Osteocyte (in vitro differentiated cells): ENCODE measurements at places on chromosomes 5 and 9. TPM values are rescaled to one million over a fixed set of nuclear protein-coding genes. Genes with fewer than 3 reads are reported as not detected.

DNA sequence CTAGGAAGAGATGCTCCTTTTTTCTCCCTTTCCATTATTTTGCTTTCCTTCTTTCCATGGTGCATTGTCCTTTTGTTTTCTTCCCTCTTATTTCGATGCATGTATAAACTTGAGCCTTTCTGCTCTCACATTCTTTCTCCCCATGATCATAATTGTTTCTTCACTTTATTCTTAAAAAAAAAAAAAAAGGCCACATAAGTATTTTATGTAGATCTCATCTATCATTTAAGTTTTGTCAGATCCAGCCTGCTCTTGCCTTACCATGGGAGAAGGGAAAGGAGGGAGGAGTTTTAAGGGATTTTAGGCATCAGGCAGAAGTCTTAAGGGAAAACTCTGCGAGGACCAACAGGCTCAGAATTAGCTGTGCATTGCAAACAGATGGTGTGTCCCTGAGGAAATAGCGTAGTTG is 11.1 kb downstream of the TGFBR1 start:
- DNase-seq, result no peak

The CXCL14 gene
- total RNA-seq, result 0.16 TPM in 1 of 2 replicates, not detected in the other

DNA sequence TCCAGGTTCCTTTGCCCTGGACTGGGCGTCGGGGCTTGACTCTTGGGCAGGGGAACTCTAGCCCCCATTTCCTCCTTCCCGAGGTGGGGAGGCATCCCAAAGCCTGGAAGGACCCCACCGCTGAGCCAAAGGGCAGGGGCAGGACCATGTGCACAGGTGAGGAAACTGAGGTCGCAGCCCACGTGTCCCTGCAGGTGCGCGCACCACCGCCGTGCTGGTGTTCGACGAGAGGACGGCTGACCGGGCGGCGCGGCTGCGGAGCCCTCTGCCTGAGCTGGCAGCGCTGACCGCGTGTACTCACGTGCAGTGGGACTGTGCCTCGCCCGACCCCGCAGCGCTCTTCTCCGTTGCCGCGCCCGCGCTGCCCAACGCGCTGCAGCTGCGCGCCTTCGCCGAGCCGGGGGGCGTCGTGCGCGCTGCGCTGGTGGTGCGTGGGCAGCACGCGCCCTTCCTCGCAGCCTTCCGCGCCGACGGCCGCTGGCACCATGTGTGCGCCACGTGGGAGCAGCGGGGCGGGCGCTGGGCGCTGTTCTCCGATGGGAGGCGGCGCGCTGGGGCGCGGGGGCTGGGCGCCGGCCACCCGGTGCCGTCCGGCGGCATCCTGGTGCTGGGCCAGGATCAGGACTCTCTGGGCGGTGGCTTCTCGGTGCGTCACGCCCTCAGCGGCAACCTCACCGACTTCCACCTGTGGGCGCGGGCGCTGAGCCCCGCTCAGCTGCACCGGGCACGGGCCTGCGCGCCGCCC is 2.8 kb downstream of the ADGRD2 start:
- DNase-seq, result no peak

The GABRA6 gene
- not detected in 2 replicates for total RNA-seq

The CDH10 gene
- not detected in 2 replicates for total RNA-seq

- DNase-seq, result no peak
Observed at GRCh38 chr5:102796498-102796897, 41.4 kb downstream of the PAM start.

The PDE6A gene
- not detected in 2 replicates for total RNA-seq

The C7 gene
- not detected in 2 replicates for total RNA-seq

The BICD2 gene
- 34.8 and 35.4 TPM in 2 replicates for total RNA-seq

The INSL6 gene
- total RNA-seq, result not detected in 2 replicates

- DNase-seq, result no peak
Observed at GRCh38 chr9:33153666-33154065, 13.5 kb downstream of the B4GALT1 start.

The TMOD1 gene
- total RNA-seq, result not detected in 2 replicates

GRCh38 chr5:113487781-113488644 is at the start of gene MCC:
MCC (minus strand) TSS chr5:113488453.
- DNase-seq, result peak; percentile 96

GRCh38 chr5:78419396-78419795 is 59.0 kb downstream of the SCAMP1 start:
- DNase-seq, result no peak

The BTNL8 gene
- total RNA-seq, result not detected in 2 replicates

- DNase-seq, result no peak
Observed at GRCh38 chr5:60487476-60487875, 212.5 kb downstream of the DEPDC1B start.

The DNAJA1 gene
- total RNA-seq, result 132 and 139 TPM in 2 replicates

DNA sequence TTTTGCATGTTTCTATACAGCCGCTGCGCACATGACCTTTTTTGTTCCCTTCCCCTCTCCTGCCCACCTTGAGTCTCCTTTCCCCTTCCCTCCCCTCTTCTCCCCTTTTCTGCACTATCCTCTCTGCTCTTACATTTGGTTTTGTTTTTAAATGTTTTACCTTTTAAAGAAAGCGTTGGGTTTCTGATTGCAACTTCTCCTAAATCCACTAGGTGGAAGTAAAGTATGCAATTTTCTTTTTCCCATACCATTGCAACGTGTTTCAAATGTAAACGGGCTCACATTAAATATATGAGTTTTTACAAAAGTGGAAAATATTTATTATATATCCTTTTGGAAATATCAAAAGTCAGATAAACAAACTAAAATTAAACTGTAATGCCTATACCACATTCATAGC is 500.9 kb downstream of the DIRAS2 start:
- DNase-seq, result no peak

The GPSM1 gene
- 32.5 and 37.1 TPM in 2 replicates for total RNA-seq

The RLN1 gene
- not detected in 2 replicates for total RNA-seq

- no peak for DNase-seq
Observed at GRCh38 chr5:115458003-115458409, 86.6 kb downstream of the FEM1C start.

DNA sequence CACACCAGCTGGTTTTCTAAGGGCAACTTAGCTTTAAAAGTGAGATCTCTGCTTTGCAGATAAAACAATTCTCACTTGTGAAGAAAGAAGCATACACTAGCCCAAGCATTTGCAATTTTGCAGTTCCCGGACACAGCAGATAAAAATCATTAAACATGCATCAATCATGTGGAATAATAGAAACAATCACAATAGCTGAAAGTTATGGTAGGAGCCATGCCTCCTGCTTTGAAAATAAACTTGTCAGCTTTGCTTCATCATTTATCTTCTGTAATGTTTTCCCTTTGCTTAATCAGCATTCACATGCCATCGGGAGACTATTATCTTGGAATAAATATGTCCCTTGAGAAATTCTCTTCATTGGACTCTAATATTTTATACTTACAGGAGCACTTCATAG is 60.3 kb upstream of the DAB2 start:
- DNase-seq, result no peak

GRCh38 chr9:78468231-78468630 is 171.3 kb downstream of the PSAT1 start:
- DNase-seq, result no peak

The OR1J2 gene
- total RNA-seq, result not detected in 2 replicates

The RELL2 gene
- 5.4 and 6.1 TPM in 2 replicates for total RNA-seq

- no peak for DNase-seq
Observed at GRCh38 chr5:52831786-52832511, 44.2 kb downstream of the ITGA1 start.

DNA sequence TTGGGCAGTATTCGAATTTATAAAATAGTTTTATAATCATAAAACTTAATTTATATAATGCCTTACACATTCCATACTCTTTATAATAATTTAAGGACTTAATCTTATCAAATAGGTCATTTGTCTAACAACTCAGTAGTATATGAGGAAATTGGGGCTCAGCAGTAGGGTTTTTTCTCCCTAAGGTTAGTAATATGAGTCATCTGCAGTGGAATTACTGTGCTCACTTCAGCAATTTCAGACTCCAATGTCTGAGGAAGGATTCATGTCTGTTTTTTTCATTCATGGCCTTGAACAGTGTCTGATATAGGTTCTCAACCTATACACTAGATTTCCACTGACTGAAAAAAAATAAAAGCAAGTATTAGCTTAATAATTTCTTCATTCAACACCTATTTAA is 7.4 kb downstream of the DMRTA1 start:
- no peak for DNase-seq

The NUTM2G gene
- 0.13 TPM in 1 of 2 replicates, not detected in the other for total RNA-seq

GRCh38 chr5:160442824-160443431 is 21.3 kb downstream of the PTTG1 start:
- DNase-seq, result no peak

GRCh38 chr5:38979535-38979934 is 94.7 kb downstream of the RICTOR start:
- no peak for DNase-seq

The PCDHB11 gene
- total RNA-seq, result 1.9 and 2.4 TPM in 2 replicates

DNA sequence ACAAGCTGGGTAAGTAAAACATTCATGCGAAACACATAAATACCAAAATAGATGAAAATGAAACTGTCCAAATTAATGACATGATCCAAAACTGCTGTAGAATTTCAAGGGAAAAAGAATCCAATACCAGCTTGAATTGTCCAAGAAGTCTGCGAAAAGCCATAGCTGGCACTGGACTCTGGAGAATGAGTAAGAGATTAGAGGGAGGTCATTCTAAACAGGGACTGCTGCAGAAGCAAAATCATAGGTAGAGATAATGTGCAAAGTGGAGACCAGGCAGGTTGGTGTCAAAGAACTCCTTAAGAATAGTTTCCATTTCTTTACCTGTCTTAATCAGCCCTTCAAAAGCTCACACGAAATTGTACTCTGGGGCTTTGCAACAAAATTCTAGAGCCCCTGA is 162.5 kb downstream of the NFIB start:
- DNase-seq, result no peak

The LECT2 gene
- total RNA-seq, result not detected in 2 replicates

The CMYA5 gene
- 0.16 and 0.39 TPM in 2 replicates for total RNA-seq

DNA sequence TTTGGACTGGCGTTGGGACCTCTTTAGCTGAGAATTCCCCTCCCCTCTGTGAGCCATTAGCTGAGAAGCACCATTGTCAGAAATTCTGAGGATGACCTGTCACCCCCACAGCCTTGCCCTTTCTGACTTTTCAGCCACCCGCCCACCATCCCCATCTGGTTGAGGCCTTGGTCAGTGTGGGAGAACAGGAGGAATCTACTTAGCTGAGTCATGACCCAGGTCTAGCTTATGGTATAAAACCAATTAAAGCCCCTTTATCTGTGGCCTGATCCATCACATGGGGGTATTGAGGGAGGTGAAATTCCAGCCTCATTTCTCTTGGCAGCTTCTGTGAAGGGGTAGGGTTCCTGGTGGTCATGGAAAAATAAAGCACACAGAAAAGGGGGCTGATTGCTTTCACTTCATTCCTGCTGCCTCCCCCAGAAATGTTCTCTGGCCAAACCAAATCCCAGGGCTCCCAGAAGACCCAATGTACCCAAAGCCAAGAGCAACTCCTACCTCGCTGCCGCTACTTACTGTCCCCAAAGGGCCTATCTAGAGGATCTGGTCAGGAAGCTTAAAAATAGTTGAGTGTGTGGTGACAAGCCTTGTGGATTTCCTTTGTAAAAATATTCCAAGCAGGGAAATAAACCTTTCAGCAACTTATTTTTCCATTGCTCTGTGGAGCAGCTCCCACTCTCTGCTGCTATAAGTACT is 174.8 kb upstream of the TNC start:
- no peak for DNase-seq

DNA sequence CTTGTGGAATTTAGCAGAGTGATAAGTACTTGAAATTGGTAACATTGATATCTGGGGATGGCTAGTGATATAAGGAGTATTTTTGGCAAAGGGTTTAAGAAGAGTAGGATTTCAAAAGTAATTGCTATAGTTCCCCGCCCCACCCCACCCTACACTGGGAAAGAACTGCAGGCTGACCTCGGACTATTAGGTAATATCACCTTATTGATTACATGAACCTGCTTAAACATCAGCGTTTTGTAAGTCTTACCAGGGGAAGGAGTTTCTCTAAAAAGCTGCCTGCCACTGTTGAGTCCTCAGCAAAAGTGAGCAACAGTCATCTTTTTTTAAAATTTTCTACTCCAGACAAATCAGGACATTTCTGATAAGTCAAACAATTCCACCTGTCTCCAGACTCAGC is 337.3 kb downstream of the DTWD2 start:
- no peak for DNase-seq

DNA sequence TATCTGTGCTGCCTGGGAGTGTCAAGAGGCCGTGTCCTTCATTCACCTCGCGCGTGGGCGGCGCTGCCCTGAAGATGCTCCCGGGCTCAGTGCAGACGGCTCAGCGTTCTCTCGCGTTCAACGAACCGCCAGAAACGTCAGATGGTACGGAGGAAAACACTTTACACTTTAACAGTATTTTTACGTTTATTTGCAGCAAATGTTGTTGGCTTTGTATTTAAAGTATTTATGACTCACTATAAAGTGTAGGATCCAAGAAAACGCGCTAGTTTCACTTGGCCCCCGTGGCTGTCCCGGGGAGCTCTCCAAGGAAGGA is 544 bp upstream of the ERCC6L2 start:
- DNase-seq, result no peak

DNA sequence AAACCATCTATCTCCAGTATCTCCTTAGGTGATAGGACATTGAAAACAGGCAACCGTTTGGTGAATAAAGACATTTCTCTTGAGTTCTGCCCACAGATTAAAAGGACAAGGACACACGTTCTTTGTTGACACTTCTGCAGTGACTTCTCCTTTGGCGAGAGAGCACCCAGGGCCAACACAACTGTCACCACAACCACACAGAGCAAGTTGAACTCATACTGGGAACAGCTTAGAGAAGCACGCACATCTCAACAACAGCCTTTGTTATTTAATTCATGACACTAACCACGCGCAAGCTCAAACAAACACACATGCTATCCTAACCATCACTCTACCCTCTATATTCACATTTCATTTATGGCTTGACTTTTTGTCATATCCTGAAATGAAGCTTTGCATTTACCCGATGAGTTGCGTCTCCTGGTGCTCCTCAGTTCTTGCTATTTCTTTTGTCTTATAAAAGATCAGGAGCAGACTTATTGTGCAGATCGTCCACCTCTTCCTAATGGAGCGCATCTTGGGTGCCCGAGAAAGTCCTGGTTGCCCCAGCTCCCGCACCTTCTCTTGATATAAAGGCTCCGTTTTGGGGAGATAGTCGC is 543 bp downstream of the ST8SIA4 start:
- no peak for DNase-seq

DNA sequence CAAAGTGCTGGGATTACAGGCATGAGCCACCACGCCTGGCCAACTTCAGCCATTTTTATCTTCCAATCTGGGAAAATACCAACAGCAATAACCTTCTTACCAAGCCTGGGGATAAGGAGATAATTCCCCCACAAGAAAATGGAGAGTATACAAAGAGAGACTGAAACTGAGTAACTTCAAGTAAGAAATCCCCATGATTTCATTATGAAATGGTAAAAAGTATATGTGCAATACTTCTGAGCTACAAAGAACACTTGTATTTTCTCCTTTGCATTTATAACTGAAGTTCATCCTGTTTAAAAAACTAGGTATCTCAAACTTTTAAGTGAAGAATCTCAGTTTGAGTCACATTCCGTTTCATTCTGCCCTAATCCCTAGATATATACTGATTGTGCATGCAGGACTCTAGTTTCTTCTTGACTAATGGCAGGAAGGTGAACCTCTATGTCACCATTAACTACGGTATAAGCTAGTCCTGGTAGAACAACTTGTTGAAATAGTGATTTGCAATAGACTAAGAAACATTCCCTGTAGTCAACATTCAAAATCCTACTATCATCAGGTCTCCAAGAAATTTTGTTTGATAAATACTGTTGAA is 2071.4 kb downstream of the MAT2B start:
- DNase-seq, result no peak

GRCh38 chr9:12794101-12794799 is 19.4 kb downstream of the LURAP1L start:
- DNase-seq, result no peak

- DNase-seq, result no peak
Observed at GRCh38 chr5:96499753-96500345, 66.8 kb upstream of the PCSK1 start.
